ENCODE measurements at places on chromosomes 4 and X.

DNA sequence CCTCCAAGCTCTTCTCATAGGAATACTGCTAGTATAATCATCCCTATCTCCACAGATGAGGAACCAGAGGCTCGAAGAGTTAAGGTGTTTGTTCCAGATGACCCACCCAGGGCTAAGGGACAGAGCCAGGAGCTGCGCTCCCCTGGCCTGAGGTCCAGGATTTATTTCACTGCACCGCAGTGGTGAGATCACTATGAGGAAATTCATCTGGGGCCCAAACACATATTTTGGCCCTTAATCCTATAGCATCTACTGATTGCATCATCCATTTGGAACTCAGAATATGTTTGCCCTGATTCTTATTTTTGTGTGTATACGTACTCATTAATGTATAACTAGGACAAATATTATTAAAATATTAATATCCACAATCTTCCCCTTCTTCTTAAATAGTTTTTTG, 100.1 kb upstream of the RBPJ start:
- no peak for DNase-seq

DNA sequence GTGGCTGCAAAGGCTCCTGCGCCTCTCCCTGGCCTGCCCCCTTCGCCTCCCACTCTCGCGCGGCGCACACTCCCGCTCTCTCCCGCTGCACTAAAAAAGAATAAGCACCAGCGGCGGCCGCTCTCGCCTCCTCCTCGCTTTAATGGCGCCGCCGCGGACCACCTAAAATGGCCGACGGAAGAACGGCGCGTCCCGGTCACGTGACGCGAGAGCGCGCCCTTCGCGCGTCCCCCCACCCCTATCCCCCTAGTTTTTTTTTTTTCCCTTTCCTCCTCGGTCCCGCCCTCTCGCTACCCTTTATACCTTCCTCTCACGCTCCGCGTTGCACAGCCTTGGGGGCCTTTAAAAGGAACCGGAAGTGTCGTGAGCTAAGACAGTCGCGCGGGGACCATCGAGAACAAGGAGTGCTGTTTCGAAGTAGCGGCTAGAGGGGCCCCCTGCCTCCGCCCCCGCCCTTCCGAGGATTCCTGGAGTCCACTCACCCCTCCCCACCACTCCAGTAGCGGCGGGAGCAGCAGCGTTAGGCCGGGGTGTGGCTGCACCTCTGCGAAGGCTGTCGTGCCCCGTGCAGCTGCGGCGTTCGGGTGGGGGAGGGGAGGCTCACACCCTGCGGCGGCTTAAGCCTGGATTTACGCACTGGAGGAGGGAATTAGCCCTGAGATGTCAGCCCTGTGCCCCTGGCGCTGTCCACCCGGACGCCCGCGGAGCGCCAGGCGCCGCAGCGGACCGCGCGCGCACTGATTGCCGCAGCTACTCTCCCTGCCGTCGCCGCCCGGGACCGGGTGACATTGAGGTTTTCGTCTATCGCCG, at the start of gene HNRNPD:
Gene HNRNPD (minus strand): TSS at position 176 of the 810 bp plus-strand sequence. CDS start 313 bp downstream, outside the sequence.
- DNase-seq: peak; percentile 95

GRCh38 chrX:13598877-13599276, 29.5 kb downstream of the EGFL6 start:
- no peak for DNase-seq

DNA sequence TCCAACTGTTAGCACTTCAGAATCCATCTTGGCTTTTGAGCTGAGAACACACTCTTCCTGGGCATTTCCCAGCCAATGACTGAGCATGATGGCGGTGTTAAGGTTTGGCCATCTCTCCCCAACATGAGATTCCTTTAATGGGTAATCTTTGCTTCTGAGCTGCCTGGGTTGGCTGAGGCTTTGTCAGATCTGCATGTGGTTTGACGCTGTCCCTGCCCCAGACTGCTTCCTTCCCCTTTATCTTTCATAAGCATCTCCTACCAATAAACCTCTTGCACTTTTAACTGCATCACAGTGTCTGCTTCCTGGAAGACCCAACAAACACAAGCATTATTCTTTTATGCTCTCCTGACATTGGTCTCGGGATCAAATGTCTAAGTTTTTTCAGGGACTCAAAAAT, 31.5 kb upstream of the DIPK2B start:
- DNase-seq: no peak

DNA sequence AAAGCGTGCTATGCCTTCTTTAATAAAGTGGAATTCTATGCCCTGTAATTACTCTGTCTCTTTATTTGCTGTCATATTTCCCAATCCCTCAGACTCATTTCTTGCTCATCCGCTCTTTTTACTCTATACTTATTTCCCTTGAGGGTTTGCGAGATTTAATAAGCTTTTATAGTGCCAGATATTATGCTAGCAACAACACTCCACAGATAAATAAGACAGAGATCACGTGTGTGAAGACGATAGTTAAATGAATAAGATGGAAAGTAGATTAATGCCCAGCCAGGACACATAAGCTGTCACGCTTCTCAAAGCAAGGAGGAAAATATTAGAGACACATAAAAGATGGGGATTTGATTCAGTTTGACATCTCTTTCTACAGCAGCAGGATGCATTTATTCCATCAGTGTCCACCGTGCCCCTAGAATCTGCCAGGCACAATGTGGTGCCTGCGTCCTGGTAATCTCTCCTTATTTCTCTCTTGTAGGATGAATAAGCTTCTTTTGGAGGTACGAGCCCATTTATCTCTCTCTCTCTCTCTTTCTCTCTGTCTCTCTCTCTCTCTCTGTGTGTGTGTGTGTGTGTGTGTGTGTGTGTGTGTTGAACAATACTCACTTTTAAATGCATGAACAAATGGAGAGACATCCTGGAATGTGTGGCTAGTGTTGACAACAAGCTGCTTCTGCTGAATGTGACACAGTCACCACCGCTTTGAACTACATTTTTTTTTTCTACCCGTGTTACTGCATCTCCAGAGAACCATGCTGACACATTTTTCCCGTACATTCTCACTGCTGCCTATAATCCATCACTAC, 48.2 kb downstream of the TMEM156 start:
- no peak for DNase-seq

GRCh38 chrX:7191681-7192110, 43.7 kb upstream of the PUDP start:
- no peak for DNase-seq

- DNase-seq: no peak
Measured at GRCh38 chr4:100422894-100423293, 94.9 kb downstream of the EMCN start.

DNA sequence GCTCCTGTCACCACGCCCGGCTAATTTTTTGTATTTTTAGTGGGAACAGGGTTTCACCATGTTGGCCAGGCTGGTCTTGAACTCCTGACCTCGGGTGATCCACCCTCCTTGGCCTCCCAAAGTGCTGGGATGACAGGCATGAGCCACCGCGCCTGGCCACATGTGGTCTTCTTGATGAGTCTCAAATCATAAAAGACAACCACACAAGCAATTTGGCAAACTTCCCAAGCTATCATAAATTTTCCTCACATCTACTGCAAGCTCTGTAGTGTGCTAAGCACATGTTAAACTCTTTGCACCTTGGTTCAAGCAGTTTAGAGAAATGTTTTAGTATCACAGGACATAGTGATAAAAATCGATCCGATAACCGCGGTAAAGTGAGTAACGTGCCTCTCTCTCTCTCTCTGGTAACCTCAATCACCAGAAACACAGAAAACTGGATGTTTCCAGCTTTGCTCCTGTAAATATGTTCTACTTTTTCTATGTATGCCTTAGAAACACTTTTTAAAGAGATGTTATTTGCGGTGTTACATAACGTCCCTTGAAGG, 256.8 kb downstream of the DHRSX start:
- no peak for DNase-seq

DNA sequence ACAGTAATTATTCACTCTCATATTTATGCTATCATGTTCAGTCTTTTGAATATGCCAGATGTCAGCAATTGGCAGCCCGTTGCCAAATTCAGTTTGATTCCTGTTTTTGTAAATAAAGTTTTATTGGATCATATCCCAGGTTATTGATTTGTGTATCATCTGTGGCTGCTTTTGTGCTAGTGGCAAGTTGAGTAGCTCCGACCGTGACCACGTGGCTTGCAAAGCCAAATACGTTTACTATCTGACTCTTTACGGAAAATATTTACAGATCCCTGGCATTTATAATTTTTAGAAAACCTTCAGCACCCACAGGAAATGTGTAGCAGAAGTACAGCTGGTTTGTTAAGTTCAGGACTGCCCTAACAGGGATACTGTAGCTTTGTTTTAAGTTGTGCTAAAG, 67.4 kb downstream of the VCX2 start:
- DNase-seq: no peak

- no peak for DNase-seq
Measured at GRCh38 chr4:109303140-109303496, 660 bp upstream of the COL25A1 start.

DNA sequence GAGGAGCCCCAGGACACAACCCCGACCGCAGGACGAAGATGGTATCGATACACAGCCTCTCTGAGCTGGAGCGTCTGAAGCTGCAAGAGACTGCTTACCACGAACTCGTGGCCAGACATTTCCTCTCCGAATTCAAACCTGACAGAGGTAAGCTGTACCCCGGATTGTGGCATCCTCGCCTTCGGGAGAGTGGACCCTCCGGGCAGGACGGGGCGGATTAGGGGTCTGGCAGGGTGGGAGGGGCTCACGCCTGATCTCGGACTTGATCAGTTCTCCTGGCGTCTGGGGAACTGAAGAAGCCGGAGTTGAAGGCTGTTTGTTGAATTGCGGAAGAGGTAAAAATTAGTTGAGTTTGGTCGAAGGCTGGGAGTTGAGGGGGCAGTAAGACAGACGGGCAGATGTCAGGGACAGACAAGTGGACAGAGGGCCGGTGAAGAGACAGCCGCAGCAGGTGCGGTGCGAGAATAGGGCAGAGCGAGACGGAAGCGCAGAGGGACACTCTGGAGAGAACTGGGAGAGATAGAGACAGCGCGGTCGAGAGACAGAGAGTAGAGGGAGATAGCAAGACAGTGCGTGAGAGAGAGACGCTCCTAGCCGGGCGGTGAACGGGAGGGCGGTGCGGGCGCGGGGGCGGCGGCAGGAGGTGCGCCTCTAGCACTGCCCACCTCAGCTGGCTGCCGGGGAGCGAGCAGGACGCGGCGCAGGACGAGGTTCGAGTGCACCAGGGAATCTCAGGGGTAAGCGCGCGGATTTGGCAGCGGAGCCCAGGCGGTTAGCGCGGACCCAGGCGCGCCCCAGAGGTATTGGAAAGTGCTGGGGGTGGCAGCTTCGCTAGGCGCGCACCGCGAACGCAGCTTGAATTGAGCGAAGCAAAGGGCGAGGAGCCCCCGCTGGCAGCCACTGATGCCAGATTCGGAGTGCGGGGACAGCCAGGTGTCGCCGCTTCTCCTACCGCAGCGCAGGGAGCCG, 23.9 kb downstream of the ARHGAP36 start:
- DNase-seq: no peak

GRCh38 chr4:70722199-70722791, 531 bp downstream of the RUFY3 start:
- DNase-seq: peak; percentile 47

GRCh38 chr4:92953462-92953861, 649.7 kb downstream of the GRID2 start:
- DNase-seq: no peak

DNA sequence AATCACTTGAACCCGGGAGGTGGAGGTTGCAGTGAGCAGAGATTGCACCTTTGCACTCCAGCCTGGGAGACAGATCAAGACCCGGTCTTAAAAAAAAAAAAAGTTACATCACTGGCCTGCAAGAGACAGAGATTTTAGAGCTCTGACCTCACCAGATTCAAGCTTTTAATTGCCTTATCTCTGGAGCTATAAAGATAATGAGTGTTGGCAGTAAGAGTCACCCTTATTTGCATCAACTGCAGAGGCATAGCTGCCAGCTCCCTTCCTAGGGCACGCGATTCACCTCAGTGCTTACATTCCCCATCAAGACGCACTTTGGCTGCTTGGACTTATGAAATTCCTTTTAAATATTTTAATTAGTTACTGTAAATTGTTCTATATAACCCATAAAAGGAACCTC, 12.5 kb upstream of the SPATA4 start:
- DNase-seq: no peak

DNA sequence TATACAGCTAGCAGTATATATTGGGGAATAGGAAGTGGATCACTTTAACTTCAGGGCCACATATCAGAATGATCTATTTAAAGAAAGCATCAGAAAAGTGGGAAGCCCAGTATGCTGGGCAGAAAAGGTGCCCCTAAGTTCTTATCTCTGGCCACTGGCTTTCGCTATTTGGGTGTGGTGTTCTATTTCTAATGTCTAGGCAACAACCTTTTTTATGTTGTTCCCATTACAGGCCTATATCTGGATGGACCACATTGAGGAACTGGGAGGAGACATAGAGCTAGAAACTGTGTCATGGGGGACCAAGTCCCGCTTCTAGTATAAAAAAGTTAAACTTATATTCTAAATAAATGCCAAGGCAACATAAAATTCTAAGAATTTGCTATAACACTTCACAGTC, 935.6 kb downstream of the PDHA2 start:
- no peak for DNase-seq

GRCh38 chrX:129908636-129909035, 2.7 kb downstream of the UTP14A start:
- no peak for DNase-seq

GRCh38 chr4:2264481-2265041, 2.7 kb upstream of the MXD4 start:
- DNase-seq: no peak

DNA sequence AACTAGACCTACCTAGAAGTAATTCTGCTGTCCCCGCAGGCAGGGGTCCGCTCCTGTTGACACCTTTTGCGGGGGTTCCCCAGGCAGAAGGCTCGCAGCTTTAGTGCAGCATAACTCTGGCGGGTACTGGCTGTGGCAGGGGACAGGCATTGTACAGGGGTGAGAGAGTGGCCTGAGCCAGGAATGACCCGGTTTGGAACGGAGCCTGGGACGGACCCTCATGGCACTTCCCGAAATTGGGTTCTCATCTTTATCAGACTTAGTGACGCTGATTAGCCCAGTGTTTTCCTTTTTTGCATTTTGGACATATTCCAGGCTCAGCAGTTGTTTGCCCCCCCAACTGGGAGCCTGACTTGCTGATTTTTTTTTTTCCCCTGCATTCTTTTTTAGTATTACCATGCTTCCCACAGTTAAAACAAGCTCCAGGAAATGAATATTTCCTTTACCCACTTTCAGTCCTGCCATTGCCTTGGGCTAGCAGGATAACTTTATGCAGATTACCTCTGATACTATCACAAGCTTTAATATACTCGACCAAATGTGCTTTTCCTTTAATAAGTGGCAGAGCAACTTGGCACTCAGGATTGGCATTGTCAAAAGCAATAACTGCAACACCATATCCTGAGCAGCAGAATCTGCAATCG, 55.8 kb upstream of the WDR1 start:
- DNase-seq: no peak

DNA sequence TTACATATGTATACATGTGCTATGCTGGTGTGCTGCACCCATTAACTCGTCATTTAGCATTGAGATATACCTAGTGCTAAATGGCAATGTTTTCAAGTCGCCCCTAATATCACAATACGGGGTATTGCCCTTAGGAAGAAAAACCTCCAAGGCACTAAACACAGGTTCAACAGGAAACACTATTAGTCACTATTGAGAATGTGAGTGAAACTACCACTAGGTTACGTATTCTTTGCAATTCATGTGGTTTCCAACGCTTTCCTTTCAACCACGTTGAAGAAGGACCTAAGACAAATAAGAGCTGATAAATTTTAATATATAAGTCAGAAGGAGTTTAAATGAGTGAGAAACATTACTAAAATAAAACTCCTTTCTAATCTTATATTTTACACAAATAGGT, 134.7 kb upstream of the SPANXN4 start:
- no peak for DNase-seq

All from stimulated activated CD4-positive, alpha-beta T cell treated with anti-CD3 and anti-CD28 coated beads, Interleukin-4, amount 100 ng/mL, for 24 hours (primary cell).